ENCODE measurements at places on chromosomes 6 and 20.

GRCh38 chr6:11423072-11423471 is 114.5 kb upstream of the TMEM170B start:
- DNase-seq: no peak

DNA sequence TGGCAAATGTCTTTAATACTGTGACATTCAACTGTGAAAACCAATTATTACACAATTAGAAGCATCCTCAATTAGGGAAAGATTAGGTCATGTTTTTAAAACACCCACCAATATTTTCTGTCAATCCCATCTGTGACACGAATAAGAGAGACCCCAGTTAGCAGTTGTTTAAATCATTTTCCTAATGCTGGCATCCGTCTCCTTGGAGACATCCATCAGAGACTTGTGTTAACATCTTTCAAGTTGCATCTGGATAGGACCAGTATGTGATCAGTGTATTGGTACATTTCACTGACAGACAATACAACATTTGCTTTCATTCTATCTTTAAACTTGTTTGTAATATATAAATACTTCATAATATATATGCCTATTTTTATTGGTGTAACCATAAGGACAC is 420.7 kb upstream of the RNF217 start:
- no peak for DNase-seq

GRCh38 chr20:60213126-60213893 is 255.1 kb downstream of the CDH26 start:
- DNase-seq: no peak

GRCh38 chr6:149938571-149939355 is 3.1 kb upstream of the ULBP2 start:
- no peak for DNase-seq

GRCh38 chr6:50818673-50819072 is at the start of gene TFAP2B:
TSS of gene TFAP2B (plus strand) at chr6:50818871. CDS start at chr6:50818892, 21 bp downstream.
- DNase-seq: no peak

All from thoracic aorta (tissue), 2 donors.